ENCODE measurements at places on chromosomes 6 and 20.

- no peak for DNase-seq
Measured at GRCh38 chr6:7473805-7474719, 67.4 kb upstream of the DSP start.

DNA sequence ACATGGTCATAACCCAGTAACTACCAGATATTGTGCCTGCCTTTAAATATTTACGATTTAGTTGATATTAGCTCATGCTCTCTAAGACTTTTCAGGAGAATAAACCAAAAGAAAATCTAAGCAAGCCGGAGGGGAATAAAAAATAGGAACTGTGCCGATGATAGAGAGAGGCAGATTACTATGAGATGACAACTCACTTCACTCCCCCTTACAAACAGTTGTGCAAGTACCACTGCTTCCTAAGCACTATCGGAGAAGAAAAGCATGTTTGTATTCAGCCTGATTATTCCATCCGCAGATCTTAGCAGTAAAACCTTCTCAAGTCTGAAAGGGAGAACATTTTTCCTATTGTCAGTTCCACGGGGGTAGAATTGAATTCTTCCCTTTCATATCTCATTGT lies 294.4 kb downstream of the KCNQ5 start:
- DNase-seq: no peak

DNA sequence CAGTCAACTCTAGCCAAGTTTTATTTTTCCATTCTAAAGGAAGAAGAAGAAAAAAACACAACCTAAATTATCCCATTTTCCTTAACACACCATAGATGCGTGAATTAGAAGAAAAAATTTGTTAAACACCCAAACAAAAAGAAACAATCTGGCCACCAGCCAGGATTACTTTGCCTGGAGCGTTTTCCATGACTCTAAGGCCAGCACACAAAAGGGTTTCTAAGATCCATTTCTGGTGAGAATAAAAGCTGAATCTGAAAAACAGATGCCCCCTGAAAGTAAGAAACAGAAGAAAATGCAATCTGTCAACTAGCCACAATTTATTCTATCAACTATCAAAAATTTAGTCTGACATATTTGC lies 267.2 kb upstream of the SULF2 start:
- DNase-seq: no peak

DNA sequence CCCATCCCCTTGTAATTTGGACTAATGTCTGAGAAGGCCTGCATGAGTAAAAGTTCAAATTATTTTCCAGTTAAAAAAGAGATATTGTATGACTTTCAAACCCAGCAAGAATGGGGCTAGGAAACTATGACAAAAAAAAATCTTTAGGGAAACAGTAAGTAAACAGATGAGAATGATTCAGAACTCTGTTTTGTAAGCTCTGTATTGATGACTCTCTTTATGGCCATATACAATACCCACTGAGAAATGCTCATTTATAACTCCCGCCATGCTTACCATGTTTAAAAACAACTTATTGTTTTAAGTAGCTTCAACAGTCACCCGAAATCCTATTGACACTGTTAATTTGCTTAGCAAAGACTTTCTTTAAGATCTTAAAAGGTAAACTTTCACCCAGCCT lies 17.2 kb upstream of the PCK1 start:
- no peak for DNase-seq

DNA sequence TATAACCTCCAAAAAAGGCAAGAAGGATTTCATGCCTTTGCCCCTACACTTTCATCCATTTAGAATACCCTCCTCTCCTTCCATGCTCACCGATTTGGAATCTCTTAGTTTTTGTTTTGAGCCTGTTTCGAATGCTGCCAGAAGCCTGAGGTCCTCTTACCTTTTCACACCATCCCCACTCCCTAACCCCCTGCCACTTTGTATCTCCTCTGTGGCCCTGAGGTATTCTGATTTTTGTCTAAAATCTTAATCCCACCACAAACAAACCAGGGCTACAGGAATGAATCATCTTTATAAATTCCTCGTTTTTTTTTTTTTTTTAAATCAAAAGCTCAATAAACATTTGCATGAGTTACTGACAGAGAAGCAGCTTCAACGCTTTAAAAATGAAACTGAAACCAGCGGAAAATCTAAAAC lies 1.6 kb upstream of the RPS12 start:
- DNase-seq: no peak

DNA sequence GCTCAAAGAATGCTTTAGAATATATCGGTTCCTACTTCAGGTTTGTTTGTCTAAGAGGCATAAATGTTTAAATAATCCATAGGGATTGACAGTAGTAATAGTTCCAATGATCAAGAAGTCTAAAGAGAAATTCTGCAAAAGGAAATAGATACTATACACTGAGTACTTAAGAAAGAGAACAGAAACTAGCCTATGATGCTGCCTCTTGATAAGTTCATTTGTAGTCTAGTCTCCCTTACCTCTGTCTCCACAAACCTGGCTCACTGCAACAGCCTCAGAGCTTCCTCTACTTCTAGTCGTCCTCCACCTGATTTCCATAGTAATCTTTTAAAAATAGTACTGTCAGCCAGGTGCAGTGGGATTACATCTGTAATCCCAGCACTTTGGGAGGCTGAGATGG lies 511.8 kb downstream of the LMBRD1 start:
- DNase-seq: no peak

DNA sequence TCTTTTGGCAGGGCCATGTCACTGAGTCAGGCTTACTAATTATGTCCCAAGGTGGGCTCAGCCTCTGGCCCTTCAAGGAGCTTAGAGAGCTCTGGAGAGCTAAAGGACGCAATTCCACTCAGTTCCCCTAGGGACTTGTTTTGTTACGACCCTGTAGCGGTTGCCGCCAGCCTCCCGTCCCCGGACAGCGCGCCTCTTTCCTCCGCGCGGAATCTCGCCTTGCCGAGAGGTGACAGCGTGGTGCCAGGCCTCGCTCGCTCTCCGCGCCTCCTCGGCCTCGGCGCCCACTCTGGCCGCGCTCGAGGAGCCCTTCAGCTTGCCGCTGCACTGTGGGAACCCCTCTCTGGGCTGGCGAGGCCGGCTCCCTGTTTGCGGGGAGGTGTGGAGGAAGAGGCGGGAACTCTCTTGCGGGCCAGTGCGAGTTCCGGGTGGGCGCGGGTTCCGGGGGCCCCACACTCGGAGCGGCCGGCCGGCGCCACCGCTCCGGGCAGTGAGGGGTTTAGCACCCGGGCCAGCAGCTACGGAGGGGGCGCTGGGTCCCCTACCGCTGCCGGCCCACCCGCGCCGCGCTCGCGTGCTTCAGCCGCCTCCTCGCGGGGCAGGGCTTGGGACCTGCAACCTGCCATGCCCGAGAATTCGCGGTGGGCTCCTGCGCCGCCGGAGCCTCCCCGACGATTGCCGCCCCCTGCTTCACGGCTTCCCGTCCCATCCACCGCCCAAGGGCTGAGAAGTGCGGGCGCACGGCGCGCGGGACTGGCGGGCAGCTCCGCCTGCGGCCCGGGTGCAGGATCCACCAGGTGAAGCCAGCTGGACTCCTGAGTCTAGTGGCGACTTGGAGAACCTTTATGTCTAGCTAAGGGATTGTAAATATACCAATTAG lies 9.9 kb upstream of the ZNF311 start:
- DNase-seq: no peak

DNA sequence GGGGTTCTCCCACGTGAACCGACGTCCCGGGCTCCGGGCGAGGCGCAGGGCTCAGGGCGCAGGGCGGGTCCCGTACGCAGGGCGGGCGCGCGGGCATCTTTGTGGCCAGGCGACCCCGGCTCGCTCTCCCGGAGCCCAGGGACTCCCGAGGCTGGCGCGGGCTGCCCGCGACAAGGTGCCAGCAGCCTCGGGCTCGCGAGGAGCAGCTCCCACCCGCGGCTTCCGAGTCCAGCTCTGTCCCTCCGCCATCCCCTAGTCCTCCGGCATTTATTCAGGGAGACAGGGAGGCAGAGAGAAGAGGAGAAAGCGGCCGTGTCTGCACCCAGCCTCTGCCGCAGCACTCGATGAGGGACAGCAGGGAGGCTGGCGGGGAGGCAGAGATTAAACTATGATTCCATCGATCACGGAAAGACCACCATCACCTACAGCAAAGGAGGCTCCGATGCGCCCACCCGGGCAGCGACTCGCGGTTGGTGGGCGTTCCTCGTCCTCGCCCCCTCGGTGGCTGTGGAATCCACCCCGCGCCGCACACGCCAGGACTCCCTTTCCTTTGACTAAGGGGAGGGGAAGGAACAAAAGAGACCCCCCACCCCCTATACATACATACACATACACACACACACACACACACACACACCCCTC lies 1.1 kb downstream of the RGS17 start:
- no peak for DNase-seq

GRCh38 chr6:84618836-84619235 lies 145.6 kb downstream of the TBX18 start:
- no peak for DNase-seq

DNA sequence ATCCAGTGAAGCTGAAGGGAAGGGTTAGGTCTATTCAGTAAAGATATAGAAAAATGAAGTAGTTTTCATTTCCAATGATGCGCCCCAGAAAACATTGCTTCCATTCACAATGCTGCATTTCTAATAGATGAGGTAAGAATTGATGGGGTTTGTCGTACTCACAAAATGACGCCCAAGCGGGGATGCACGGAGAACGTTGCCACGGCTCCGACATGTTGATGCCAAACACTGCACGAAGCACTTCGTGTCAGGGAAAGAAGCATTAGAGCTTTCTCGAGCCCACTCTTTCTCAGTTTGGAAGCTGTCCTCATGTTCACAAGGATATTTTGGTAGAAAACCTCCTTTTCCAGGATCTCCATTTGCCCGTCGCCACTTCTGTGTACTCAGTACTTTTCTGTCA lies 21.6 kb upstream of the MAFB start:
- DNase-seq: no peak

DNA sequence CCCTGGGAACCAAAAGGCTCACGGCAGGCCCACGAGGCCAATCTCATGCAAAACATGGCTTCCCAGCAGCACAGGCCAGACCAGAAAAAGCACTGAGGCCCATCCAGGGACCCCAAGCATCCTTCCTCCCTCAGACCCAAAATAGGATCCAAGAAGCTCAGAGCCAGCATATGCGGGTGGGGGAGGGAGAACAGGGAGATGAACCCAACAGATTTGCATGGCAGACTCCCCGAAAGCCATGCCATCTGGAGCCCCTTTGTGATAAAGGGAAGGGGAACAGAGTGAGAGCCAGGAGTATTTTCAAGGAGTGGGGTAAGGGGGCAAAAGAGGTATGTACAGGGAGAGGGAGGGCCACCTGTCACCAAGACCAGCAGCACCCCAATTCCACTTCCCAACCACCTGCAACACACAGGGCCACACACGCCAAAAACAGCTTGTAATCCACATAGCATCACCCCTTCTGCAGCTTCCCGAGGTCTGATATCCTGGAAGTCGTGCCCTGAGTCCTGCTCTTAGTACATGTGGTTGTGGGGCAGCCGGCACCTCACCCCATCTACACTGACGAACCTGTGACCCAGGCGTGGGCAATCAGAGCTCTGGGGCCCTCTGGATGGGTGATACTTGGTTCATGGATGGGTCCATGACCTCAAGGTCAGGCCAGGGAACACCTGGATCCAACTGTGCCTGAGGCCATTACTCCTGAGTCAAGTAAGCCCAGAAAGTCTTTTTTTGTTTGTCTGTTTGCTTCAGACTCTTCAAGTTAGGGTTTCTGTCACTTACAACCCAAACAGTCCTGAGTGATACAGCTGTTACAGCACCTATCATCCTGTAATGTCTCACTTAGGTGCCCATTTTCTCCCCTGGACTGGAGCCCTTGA lies 24.4 kb downstream of the PREX1 start:
- no peak for DNase-seq
